ENCODE measurements at places on chromosomes 1 and 21.
A peak's percentile ranks its signal among the peaks of the same experiment; 100 is the strongest.

- DNase-seq = no peak
Observed at GRCh38 chr1:201740086-201740541, 88.8 kb upstream of the IPO9 start.

GRCh38 chr1:38576241-38576640, 283.3 kb downstream of the RRAGC start:
- DNase-seq = no peak

- no peak for DNase-seq
Observed at GRCh38 chr1:59670662-59671061, 144.1 kb upstream of the HOOK1 start.

DNA sequence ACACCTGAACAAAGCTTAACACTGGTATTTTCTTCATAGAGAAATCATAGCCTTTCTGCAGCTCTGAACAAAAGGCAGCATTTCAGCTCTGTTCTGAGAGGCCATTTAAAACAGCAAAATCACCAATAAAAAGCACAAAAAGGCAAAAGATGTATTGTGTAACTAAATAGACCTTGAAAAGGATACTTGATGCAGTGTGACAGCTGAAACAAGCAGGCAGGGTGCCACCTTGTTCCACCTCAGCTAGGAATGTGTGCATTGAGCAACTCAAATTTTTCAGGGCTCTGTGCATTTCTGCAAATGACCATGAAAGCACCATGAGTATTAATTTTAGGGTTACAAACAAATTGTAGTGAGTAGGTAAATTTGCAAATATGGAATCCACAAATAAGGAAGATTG, 65.8 kb downstream of the RHOU start:
- DNase-seq = no peak

GRCh38 chr1:26161415-26162219, 2.7 kb downstream of the FAM110D start:
- no peak for DNase-seq

GRCh38 chr21:33968995-33969348, 53.4 kb upstream of the ATP5PO start:
- no peak for DNase-seq

DNA sequence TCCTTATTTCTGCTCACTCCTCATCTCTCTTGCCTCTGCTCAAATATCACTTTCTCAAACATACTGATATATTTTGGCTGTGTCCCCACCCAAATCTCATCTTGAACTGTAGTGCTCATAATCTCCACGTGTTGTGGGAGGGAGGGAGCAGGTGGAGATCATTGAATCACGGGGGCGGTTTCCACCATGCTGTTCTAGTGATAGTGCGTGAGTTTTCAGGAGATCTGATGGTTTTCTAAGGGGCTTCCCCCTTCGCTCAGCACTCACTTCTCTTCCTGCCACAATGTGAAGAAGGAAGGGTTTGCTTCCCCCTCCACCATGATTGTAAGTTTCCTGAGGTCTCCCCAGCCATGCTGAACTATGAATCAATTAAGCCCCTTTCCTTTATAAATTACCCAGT, 26.6 kb downstream of the ZBTB8OS start:
- DNase-seq = no peak

- no peak for DNase-seq
Observed at GRCh38 chr1:63914241-63914640, 140.4 kb downstream of the ROR1 start.

GRCh38 chr1:161159913-161160243, 578 bp downstream of the USP21 start:
- no peak for DNase-seq

DNA sequence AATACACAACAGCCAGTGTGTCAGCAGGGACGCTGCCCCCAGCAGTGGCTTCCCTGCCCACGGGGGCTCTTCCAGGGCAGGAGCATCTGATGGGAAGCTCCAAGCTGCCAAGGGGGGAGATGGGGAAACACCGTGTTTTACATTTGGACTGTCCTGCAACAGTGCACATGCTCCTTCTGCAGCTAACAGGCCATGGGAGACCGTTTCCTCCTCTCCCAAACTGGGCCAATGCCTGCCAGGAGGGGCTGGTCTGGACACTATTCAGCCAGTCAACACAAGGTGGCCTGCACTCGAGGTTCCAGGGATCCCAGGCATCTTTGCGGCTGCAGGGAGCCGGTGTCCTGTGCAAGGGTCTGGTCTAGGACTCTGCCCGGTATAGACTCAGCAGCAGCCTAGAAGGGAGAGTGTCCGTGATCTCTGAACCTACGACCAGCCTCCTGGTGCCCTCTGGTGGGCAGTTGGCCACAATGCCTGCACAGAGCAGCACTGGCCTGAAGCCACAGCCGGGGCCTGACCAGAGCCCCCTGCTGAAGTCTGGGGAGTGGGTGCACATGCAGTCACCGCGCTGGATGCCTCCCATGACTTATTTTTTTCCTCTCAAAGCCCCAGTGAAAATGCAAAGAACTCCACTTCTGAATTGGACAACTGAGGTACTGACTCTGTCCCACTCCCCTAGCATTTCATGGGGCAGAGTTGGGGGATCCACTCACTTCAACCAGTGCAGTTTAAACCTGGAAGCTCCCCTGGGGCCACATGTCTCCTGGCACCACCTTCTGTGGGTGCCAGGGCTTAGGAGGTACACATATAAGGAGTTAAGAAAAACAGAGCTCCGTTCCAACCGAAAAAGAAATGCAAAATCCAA, 33.3 kb downstream of the RCC2 start:
- DNase-seq = peak; percentile 79

GRCh38 chr1:94646141-94646643, 104.6 kb upstream of the F3 start:
- DNase-seq = peak; percentile 55

DNA sequence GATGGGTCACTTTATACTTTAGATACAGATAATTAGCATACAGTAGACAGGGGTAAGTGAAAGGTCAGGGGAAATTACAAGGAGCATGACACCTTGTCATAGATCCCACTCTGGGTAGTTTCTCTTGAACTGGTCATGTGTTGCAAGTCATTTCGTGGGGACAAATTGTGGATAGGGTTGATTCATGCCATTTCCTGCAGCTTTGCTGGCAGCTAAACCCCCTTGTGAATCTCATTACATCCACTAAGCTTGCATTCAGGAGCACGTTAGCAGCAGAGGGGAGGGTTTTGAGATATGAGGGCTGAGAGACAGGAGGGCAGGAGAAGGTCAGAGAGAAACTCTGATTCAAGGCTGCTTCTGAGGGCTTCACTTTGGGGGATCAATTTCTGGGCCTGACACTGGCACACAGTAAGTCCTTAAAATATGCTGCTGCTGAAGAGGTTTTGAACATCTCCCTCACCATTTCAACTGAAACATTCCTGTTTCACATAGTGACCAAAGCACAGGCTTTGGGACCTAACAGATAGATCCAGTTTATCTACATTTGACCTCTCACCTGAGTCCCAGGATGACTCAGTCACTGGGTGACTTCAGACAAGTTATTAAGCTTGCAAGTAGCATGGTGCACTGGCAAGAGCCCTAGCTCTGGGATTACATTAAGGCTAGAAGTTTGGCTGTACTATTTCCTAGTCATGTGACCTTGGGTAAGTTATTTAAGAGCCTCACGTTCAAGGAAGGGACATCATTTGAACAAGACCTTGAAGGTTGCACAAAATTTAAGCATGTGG, 206.0 kb upstream of the USP24 start:
- no peak for DNase-seq

DNA sequence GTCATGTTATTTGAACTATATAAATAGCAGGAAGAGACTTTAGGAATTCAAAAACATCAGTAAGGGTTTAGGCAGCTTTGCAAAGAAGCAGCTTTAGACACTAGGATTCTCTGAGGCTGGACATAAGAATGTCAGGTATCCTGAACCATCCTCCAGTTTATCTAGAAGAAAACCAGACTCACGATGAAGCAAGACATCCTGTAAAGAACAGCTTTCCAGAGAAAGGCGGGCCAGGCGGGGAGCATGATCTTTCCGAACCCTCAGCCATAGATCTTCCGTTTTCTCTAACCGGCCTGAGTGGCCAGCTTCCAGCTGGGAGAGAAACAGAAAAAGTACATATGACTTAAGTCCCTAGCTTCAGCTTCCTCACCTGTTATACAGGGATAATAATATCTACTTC, 39.3 kb upstream of the RBBP5 start:
- DNase-seq = no peak

- peak; percentile 64 for DNase-seq
Observed at GRCh38 chr1:114828251-114828650, 26.4 kb upstream of the SYCP1 start.

- no peak for DNase-seq
Observed at GRCh38 chr1:207346513-207346912, 25.0 kb downstream of the CD55 start.

Measured in urothelium cell line (cell line).